ENCODE measurements at places on chromosomes 11 and 22.

- DNase-seq: no peak
These were observed 16.5 kb downstream of the P2RY2 start for GRCh38 chr11:73234471-73235181.

DNA sequence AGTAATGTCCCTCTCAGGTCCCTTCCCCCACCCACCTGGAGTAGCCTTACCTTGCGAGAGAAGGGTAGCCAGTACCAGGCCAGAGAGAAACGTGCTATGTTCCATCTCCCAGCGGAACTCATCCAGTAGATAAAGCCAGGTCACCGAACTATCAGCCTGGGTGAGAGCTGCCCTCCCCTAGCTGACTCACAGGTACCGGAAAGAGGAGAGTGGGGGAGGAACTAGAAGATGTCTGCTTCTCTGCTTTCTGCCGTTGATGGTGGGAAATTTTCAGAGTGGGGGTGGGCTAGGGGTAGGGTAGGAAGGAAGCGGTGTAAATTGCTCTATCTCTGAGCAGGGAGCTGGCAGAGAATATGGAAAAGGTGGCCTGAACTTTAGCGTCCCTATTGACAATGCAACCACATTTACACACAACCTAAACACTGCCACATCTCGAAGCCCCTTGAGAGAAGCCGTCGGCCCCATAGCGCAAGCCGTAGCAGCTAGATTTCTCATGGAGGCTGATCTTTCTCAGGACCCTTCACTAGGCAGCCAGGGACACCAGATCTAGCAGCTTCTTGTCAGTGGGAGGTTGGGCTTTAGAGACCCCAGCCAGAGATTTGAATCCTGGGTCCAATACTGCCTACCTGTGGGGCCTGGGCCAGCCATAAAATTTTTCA is at the start of gene CD3D:
CD3D (minus strand) TSS at position 203 of the 659 bp plus-strand sequence; CDS start at position 105, 98 bp downstream.
- peak; percentile 59 for DNase-seq

DNA sequence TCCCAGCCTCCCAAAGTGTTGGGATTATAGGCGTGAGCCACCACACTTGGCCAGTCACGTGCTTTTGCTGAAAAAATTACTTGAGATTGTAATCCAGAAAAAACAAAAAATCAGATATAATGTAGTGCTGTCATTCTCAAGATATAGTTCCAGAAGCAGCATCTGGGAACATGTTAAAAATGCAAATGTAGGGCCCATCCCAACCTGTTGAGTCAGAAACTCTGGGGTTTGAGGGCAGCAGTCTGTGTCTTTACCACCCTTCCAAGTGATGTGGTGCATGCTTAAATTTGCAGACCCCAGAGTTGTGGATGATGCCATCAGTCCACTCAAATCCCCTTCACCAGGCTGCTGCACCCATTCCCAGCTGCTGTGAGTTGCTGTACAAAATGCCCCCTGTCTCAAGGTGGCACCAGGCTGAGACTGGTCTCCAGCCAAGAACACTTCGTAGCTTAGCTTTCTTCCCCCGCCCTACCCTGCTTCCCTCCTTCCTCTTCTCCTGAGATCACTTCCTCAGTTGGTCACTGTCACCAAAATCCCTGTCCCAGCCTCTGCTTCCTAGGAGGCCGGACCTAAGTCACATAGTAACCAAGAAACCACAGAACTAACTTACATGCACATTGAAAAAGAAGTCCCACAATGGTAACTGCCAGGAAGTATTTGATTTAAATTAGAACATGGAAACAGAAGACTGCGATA is 18.2 kb upstream of the ARRB1 start:
- no peak for DNase-seq

DNA sequence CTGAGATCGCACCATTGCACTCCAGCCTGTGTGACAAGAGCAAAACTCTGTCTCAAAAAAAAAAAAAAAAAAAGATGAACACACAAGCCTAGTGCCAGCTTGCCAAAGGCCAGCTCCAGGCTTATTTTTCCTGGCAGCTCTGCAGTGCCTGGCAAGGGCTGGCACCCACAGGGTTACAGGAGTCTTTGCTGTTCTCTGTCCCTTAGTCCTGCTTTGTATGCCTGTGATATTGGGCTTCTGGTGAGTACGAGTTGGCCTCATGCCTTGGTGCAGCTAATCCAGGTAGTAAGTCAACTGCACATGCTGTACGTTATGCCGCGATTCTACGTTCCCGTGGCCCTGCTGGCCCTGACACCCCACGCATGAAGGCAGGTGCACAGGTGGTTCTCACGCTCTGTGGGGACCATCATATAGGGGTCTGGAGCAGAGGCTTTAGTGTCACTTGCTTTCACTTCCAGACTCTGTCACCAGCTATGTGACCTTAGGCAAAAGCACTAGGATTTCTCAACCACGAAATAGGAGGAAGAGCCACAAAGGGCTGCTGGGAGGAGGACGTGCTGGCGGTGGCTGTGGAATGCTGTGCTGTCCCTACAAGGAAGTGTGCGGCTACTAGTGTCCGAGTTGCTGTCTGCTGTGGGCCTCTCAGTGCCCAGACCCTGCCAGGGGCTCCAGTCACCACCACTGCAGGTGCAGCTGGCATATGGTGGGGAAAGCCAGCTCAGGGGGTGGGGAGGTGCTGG is 21.4 kb upstream of the RASL10A start:
- DNase-seq: no peak

DNA sequence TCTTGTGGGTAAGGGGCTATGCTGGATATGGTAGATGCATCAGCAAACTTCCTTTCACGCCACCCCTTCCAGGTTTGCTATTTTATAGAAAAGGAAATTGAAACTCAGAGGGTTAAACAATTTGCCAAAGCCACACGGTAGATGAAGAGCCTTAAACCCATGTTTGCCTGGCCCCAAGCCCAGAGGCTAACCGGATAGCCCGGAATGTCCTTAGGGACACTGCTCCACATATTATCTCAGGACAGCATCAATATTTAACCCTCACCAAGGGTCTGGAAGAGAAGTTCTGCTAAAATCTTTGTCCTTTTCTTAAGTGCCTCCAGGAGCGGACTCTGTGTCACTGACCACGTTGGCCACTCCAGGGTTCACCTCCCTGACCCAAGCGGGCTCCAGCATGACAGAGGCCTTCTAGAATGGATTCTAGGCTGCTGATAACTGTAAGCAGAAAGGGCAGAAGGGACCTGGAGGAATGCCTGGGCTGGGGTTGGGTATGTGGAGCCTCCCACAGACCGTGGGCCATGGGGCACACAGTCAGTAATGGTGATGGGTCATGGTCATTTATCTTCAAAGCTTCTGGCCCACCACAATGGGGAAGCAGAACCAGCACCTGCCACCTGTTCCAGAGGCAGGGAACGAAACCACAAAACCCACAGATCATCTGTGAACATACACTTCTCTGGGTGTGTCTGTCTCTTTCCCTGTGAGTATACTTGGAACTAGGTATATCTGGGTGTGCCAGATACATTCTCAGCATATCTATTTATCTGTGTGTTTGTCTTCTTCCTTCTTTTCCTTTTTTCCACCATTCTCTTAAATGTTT is 5.4 kb upstream of the TMEM86A start:
- DNase-seq: no peak

DNA sequence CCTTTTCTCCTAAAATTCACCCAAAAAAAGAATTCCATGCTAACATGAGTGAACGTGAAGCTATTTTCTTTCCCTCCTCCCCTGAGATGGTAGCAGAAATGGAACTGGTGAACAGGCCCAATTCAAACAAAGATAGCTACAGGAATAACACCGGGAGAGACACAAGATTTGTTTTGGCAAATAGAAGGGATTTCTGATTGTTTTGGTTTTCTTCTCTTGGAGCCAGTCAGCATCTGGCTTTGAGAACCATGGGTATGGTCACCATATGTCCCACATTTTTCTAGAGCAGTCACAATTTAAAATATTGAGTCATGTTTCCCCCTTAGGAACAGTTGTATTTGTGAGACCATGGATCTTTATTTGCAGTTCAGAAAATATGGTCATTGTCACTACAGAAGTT is 214.1 kb downstream of the FAM76B start:
- no peak for DNase-seq
